ENCODE measurements at places on chromosomes 7 and 10.

DNA sequence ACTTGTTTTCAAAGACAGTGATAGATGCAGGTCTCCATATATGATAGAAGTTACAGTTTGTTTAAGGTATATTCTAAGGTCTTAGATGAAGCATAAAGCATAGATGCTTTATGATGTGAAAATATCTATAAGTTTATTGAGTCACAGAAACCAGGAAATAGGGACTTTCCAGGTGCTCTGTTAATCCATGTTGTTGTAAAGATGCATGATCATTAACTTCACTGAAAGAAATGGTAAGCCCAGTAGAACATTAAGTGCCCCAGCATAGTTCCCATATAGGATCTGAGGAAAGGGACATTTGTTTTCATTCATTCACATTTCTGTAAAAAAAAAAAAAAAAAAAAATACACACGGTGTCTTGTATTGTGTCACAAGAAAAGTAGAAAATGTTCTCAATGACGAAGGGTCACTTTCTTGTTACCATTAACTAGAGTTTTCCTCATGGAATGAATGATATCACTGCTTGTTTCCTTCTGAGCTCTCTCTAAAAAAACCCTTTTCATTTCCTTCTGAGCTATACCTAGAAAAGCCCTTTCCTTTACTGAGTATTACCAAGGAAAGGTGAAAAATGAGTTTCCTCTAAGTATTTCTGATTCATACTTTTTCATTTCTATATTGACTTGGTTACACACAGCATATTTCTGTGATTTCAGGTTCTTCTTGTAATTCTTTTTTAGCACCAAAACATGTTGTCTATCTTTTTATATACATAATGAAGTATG, 105.2 kb downstream of the MACC1 start:
- no peak for DNase-seq

- DNase-seq: no peak
Measured at GRCh38 chr10:20971901-20972300, 74.8 kb upstream of the NEBL start.

- DNase-seq: no peak
Measured at GRCh38 chr10:37855636-37856035, 1.8 kb downstream of the ZNF248 start.

DNA sequence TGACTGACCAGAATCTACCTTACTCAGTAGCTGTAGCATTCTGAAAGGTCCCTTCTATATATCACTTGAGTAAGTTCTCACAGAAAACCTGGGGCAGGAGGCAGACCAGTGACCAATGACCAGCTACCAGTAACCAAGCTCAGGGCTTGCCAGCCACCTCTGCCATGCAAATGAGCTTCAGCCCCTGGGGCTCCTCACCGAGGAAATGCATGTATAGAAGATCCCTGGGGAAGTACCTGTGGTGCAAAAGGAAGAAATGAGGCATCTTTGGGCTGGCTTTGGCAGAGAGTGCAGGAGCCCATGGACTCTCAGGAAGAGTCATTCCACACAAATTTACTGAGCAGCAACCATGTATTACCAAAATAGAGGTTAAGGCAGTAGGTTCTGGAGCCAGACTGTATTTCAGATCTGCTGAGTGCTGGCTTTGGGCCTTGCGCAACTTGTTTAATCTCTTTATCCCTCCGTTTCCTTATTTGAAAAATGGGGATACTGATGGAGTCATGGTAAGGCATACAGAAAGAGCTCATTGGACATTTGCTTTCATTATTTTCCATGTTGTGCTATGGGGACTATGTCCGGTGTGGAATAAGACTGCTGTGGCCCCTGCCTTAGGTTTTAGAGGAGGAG, 41.1 kb upstream of the FAM204A start:
- no peak for DNase-seq

DNA sequence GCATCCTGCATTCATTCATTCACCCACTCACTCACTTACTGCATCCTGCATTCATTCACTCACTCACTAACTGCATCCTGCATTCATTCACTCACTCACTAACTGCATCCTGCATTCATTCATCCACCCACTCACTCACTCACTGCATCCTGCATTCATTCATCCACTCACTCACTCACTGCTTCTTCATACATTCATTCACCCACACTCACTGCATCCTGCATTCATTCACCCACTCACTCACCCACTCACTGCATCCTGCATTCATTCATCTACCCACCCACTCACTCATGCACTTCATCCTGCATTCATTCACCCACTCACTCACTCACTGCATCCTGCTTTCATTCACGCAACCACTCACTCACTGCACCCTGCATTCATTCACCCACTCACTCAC, 1.5 kb upstream of the SNX8 start:
- DNase-seq: no peak

DNA sequence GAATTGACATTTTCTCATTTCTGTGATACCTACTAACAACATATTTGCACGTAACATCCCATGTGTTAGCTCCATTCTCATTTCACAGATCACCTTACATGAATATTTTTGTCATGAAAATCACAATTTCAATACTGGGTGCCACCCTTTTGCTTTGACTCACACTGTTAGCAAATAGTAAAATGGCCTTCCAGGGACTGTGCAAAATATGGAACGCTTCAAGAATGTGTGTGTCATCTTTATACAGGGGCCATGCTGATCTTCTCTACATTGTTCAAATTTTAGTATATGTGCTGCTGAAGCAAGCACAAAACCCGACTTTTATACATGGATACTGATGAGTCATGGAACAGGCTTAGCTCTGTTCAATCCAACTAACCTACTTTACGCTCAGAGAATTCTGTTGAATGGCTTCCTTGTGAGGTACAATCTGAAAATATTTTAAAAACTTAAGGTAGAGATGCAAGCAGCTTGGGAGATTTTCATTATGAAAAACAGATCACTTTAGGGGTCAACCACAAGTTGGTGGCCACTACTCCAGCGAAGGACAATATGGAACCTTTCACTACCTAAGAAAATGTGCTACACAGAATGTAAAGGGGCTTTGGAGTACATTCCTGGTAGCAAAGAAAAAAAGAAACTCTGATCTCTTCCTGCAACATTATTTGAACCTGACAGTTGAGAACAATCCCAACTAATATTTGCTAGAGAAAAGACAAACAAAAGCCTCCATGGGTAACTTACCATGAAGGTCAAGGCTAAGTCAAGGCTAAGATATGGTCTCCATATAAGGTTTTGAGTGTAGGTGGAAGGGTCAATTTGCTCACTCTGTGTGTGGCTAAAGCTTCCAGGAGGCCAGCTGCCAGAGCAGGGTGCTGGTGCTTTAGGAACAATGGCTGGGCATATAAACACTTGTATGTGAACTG, 11.9 kb downstream of the ANKRD26 start:
- DNase-seq: no peak

DNA sequence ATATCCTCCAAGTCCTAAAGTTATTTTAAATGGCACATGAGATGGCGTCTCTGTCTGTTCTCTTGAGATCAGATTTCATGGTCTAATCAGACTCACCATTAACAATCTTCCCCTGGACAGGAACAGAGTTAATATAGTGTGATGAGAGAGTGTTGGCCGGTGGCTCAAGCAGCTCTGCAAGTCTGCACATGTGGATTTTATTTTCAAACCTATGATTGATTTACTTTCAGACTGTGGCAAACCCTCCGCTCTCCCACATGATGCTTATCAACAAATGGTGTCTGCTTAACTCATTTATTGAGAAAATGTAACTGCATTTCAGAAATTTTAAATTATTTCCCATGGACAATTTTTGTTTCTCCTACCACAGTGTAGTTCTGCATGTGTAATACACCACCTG, 46.5 kb upstream of the HGF start:
- no peak for DNase-seq

GRCh38 chr10:7529638-7530037, 118.8 kb upstream of the SFMBT2 start:
- peak; percentile 25 for DNase-seq
